ENCODE measurements at places on chromosomes 1 and 21. TPM values are rescaled to one million over a fixed set of nuclear protein-coding genes. Genes with fewer than 3 reads are reported as not detected.

Gene SERPINC1
- 0.35 TPM for total RNA-seq

Gene DBT
- 12.6 TPM for total RNA-seq

Gene FCGR2B
- total RNA-seq, result not detected

Gene ZBTB17
- total RNA-seq, result 62.0 TPM

Gene EDN2
- not detected for total RNA-seq

Gene GPA33
- 0.58 TPM for total RNA-seq

All from activated T-helper 17 cell treated with anti-CD3 and anti-CD28 coated beads, Interleukin-2, amount 50 U/mL, for 72 hours (primary cell).